Right kidney (tissue), 9 donors: ENCODE measurements at places on chromosomes 5 and 9.

DNA sequence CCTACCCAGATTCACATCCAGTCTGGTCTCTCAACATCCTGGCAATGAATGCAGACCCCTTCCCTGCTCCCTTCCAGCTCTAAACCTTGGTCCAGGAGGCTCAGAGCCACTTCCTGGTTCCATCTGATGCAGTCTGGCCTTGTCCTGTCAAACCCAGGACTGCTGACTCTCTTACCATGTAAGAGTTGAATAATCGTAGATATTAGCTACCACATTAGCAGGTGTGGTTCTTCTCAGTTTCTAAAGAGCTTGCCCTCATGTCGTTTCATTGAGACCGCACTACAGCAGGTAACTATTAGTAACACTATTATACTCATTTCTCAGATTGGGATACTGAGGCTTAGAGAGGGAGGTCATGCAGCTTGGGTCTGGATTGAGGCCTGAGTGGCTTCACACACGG is 133.3 kb downstream of the BOD1 start:
- DNase-seq: no peak

GRCh38 chr5:57175551-57176309 is 1.9 kb downstream of the GPBP1 start:
- DNase-seq: peak; percentile 40

GRCh38 chr9:34079181-34079580 is 30.5 kb upstream of the UBAP2 start:
- DNase-seq: no peak

- DNase-seq: no peak
These were observed 331.3 kb upstream of the CCNG1 start for GRCh38 chr5:163106098-163106497.

DNA sequence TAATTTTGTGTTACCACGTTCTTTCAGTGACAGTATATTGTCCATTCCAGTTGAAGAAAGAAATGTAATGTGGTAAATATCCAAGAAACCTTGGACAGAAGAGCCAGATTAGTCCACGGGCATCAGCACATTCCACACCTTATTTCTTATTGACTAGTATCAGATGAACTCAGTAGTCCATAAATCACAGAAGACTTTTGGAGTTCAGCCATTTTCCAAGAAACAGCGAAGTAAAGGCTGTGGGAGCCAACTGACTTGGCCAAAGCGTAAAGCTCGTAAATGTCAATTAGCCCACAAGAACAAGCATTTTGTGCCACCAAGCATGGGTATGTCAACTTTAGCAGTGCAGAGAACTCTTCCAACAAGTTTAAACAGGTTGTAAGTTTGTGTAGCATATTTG is 60.2 kb upstream of the STARD4 start:
- no peak for DNase-seq

DNA sequence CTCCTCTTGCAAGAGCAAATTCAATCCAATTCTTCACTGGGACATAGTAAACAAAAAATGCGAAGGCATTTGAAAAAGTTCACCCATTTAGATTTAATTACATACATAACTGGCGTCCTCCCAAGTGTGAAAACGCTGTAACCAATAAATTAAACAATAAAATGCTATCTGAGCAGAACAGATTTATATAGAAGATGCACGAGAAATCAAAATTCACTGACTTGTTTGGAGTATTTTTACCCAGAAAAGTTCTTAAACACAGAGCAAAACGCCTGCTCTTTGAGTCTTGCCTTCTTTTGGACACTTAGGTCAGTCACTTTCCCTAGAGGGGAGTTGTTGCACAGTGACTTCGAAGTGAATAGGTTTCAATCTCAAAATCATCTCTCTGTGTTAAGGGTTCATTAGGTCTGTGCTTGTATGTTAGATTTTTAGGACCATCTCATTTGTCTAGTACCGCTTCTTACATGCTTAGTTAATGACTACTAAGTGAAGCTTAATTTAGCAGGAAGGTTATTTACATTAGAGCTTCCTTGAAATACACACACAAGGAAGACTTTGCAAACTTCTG is 1.9 kb downstream of the ALDH1A1 start:
- no peak for DNase-seq

DNA sequence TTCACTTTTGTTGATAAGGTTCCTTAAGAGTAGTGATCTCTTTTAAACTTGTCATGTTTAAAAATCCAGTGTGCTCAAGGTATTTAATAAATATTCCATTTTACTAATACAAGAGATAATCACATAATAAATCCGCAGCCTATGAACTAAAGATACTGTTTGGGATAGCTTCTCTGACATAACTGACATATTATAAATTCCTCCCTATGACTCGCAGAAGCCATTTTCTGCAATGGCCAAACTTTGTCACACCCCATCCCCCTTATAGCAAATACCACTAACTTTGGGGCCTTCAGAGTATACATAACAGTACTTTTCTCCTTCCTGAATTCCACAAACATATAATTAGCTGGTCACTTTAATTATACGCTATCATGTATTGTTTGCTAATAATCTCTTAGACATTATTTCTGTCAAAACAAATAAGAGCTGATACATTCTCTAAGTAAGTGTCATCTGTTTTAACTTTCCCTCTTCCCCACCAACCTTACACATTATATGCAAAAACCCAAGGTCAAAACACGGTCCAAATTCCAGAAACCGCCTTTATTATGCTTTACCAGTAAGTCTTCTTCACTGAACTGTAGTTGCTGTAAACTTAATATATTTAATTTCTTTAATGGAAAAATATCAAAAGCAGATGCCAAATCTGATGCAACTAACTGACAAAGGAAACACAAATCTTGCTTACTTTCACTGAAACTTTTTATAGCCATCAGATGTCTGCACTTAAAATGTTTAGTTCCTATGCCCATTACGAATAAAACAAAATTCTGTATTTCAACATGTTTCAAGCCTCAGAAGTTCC is 971 bp downstream of the TMEM267 start:
- DNase-seq: no peak

- DNase-seq: no peak
These were observed 24.8 kb downstream of the DPYSL3 start for GRCh38 chr5:147485046-147485445.

- DNase-seq: no peak
These were observed 27.7 kb downstream of the DUSP1 start for GRCh38 chr5:172743112-172743959.

DNA sequence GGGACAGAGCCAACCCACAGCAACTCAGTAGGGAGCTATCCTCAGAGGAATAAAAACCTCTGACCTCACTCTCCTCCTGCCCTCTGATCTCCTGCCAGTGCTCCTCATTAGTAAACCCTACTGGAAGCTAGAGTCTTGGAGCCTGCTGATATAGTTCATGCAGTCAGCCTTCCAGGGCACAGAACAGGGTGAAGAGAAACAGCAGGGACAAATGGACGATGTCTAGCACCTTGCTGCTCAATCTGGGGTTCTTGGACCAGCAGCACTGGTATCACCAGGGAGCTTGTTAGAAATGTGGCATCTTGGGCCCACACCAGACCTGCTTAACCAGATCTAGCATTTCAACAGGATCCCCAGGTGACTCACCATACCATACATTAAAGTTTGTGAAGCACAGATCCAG is 5.5 kb upstream of the GALNT12 start:
- DNase-seq: no peak

- no peak for DNase-seq
These were observed 618.7 kb upstream of the CDH6 start for GRCh38 chr5:30574761-30575160.
